HCT116 (cell line): ENCODE measurements at places on chromosomes 5 and 9. TPM values are rescaled to one million over a fixed set of nuclear protein-coding genes. Genes with fewer than 3 reads are reported as not detected.

The IL4 gene
- not detected for total RNA-seq

The TAF11L4 gene
- not detected for total RNA-seq

The DMXL1 gene
- 21.1 TPM for total RNA-seq

The KIF27 gene
- total RNA-seq: 4.3 TPM

The TLN1 gene
- 144 TPM for total RNA-seq

The ANGPTL2 gene
- 0.20 TPM for total RNA-seq

The SAXO1 gene
- total RNA-seq: not detected

The HTR4 gene
- total RNA-seq: not detected

The PCDHGB2 gene
- total RNA-seq: 0.34 TPM

The TPPP gene
- total RNA-seq: 3.9 TPM

The SPINK13 gene
- total RNA-seq: not detected

The RECK gene
- total RNA-seq: 3.8 TPM

The SHISAL2B gene
- not detected for total RNA-seq

The SV2C gene
- not detected for total RNA-seq

The PDE8B gene
- 0.17 TPM for total RNA-seq

The GTF3C4 gene
- 26.4 TPM for total RNA-seq

The AGXT2 gene
- total RNA-seq: not detected

The MEGF10 gene
- total RNA-seq: 0.02 TPM

The PCDHGA7 gene
- total RNA-seq: not detected

The SLC28A3 gene
- not detected for total RNA-seq

The NEUROG1 gene
- not detected for total RNA-seq

The AIF1L gene
- total RNA-seq: 34.0 TPM

The SLC6A19 gene
- not detected for total RNA-seq
